ENCODE measurements at places on chromosomes 4 and X. TPM values are rescaled to one million over a fixed set of nuclear protein-coding genes. Genes with fewer than 3 reads are reported as not detected.

The PRKX gene
- 57.6 TPM for total RNA-seq

The FAM149A gene
- total RNA-seq, result 0.36 TPM

The CXCL9 gene
- total RNA-seq, result 0.74 TPM

The RHOXF2 gene
- total RNA-seq, result not detected

The PNPLA4 gene
- 12.3 TPM for total RNA-seq

The ZFX gene
- total RNA-seq, result 27.1 TPM

The SPANXN4 gene
- total RNA-seq, result not detected

The PLS3 gene
- 1.3 TPM for total RNA-seq

The ADH1B gene
- not detected for total RNA-seq

The ETNPPL gene
- total RNA-seq, result not detected

The CYTL1 gene
- total RNA-seq, result not detected

The IL2RG gene
- total RNA-seq, result 148 TPM

The ADAMTS3 gene
- not detected for total RNA-seq

The PRMT9 gene
- total RNA-seq, result 7.3 TPM

The WDR17 gene
- total RNA-seq, result 1.7 TPM

The FGB gene
- not detected for total RNA-seq
